Ecto neural progenitor cell (in vitro differentiated cells): ENCODE measurements at places on chromosomes 1 and 21.

- no peak for DNase-seq
These were observed 20.9 kb downstream of the UMODL1 start for GRCh38 chr21:42091899-42092508.

DNA sequence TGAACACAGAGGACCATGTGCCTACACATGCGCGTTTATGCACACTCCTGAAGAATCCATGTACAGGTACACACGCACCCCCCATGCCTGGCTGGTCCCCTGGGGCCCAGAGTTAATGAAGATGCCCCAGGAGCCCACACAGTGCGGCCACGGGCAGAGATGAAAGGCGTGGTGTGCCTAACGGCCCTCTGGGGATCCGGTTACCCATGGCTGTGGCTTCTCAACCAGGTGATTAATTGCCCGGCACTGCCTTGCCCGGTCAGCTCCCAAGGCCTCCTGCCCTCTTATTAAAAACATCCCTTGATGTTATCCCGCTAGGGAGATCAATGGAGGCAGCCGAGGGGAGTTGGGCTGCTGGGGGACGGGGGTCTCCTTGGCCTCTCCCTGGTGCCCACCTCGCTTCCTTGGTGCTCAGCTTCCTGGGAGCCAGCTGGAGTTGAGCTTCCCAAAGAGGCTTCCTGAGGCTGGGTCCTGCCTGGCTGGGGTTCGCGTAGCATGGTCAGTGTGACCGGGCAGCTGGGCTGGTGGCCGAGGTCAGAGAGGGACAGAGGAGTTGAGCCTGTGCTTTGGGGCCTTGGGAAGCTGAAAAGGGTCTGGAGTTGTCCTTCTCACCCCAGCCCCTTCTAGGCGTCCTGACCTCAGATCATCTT, 75.0 kb upstream of the WNT4 start:
- DNase-seq, result no peak

GRCh38 chr21:45456584-45457160, 51.7 kb downstream of the COL18A1 start:
- no peak for DNase-seq

GRCh38 chr1:34166191-34166624, 1.2 kb upstream of the CSMD2 start:
- peak; percentile 79 for DNase-seq

DNA sequence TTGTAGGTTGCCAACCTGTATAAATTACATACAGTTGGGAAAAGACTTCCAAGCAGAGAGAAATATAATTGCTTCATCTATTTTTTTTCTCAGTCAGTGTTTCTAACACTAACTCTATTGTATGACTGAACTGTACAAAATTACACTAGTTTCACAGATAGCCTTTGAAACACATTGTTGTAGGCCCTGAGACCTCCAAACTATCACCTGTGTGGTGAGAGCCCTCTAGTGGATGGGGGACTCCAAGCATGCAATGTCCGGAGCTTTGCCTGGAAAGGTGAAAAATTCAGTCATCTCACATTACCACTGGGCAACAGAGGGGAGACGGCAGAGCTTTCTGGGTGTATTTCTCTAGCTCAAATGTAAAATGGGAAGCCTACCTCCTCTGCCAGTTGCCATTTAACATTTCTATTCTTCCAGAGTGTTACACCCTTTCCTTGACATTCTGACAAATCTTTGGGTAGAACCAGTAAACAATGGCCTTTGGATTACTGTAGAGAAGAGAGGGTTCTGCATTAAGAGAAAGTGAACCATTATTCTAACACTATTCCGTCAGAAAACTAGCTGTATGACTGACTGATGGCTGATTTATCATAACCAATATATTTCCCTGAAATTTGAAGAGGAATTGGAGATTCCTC, 212.2 kb downstream of the LYPLAL1 start:
- DNase-seq, result peak; percentile 51

DNA sequence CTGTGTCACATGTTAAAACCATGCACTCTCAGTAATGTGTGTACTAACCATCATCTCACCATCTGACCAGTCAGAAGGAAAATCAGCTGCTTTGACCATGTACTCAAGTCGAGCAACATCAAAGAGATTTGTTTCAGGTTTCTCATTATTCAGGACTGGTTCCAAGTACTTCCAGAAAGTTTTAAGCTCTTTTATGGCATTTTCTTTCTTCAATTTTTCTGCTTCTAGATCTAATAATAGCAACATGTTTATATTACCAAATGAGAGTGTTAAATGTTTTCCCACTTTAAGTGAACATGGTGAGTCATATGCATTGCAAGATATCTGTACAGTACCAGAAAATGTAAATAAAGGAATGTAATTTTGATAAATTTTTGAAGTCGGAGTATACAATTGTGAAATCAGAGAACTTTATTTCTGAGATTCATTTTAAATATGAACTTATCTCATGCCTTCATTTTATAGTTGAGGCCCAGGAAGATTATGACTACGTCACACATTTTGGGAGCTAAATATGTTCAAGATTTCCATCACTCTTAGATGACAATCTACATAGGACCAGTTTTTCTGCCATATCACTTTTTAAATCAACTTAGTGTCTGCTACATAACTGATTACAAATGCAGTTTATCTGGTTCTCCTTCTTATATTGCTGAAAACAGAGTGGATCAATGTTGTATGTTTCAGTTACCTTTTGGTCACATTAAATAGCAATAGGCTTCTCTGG, 87.2 kb downstream of the SPAG17 start:
- DNase-seq, result no peak

GRCh38 chr21:42539931-42540343, 26.3 kb downstream of the SLC37A1 start:
- DNase-seq, result no peak

DNA sequence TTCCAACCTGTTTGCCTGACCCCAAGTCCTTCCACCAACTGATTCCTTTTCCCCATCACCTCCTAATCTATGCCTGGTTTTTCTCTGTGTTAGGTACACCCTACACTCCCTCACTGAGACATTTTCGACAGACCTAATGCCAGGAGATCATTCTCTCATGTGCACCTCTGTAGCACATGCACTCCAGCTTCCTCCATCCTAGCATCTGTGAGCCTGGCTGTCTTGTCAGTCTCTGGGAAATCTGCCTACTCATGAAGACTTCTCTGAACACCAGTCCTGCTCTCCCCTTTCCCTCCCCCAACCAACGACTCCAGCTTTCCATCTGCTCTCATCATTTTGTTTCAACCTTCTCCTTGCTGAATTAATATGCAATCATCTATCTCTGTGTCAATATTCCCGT, 987 bp downstream of the MED8 start:
- no peak for DNase-seq

DNA sequence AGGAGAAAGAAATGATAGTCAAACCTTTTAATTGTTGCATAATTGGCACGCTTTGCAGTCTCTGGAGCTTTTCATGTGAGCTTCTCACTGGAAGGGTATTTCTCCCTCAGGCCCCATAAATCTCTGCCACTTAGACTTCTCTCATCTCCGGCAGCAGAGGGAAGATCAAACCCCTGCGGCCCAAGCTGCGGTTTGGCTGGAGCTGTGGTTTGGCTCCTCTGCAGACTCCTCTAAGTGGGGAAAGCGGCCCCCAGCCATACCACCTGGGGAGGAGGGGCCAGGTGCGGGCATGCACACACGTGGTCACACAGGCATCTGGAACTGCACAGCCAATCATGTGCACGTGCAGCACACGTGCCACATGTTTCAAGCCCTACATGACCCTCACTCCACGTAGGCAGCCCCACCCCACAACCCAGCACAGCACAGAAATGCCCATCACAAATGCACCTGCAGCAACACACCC, 58.3 kb downstream of the UBE2T start:
- DNase-seq, result no peak

- DNase-seq, result no peak
These were observed 214 bp downstream of the NCAM2 start for GRCh38 chr21:20998456-20998789.

- DNase-seq, result no peak
These were observed 273.1 kb upstream of the SNX7 start for GRCh38 chr1:98388441-98388840.

- no peak for DNase-seq
These were observed 50.1 kb downstream of the COL18A1 start for GRCh38 chr21:45454926-45455673.

DNA sequence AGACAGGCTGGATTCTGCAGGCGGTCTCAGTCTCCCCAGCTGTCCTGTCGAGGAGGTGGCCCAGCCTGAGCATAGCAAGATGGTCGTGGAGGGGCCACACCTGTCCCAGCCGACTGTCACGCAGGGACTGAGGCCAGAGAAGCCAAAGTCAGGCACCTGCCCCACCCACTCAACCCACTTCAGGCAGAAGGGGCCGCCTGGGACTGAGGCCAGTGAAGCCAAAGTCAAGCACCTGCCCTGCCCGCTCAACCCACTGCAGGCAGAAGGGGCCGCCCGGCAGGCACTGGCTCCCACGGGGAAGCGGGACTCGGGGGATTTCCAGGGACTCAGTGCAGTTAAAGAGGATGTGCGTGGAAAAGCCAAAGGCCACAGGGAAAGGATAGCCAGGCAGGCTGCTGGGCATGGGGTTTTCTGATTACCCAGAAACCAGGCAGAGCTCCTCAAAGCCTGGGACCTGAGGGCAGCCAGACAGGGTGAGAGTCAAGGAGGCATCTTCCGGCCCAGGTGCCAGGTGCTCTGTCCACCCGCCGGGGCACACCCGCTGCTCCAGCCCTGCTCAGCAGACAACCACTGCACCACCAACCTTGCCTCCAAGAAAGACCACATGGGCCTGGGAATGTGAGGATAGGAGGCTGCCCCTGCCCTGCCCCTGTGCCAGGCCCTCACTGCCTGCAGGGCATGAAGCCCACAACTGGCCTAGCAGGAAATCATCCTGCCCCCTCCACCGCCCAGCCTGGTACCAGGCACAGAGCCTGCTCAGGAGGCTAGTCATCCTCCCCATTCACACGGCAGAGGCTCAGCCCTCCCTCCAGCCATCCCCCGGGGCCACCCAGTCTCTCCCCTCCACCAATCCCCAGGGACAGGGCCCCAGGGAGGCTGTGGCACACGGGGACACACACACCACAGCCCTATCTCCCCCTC, 41.0 kb downstream of the MEGF6 start:
- DNase-seq, result no peak

DNA sequence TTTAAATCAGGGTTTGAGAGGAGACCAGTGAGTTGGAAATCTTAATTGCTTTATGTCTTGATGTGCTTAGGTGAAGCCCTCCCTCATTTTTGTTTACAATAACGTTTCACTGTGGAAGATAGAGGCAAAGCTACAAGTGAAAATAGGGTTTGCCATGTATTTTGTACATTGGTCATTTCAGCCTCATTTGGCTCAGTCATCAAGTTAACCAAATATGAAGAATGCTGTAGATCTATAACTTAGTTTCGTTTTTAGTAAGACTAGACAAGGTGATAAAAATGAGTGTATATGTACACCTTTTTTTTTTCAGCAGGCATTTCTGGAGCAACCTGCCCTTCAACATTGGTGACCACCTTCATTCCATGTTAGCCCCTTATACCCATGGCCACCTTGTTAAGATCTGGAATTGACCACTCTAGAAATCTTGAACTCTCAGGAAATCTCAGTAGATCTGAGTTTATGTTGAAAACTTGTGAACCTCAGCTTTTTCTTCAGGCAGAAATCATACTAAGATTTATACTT, 2.9 kb downstream of the NFYC start:
- no peak for DNase-seq

DNA sequence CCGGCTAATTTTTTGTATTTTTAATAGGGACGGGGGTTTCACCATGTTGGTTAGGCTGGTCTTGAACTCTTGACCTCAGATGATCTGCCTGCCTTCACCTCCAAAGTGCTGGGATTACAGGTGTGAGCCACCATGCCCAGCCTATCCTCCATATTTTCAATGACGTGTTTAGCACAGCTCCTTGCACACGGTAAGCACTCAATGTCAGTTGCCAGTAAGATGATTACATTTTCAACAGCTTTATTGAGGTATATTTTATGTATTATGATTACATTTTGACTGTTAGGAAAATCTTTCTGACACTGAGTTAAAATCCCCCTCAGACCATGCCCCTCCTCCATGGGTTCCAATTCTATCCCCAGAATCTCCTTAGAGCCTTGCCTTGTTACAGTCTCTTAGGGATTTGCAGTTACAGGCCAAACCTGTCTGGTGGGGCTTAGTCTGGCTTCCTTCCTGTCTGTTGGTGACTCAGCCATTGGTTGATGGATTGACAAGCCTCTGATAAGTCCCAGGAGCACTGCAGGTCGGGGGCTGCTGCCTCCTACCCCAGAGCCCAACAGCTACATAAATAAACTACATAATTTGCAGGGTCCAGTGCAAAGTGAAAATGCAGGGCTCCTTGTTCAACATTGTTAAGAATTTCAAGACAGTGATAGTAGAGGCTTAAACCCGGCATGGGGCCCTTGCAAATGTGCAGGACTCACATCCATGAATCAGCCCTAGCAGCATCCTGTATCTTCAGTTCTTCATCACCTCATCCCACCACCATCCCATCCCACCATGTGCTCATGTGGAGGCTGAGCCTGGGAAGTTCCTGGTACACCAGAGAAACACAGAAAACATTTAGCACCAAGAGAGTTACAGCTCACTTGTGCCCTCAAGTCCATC, 23.4 kb downstream of the COA7 start:
- DNase-seq, result no peak

- no peak for DNase-seq
These were observed 7.3 kb downstream of the TMEM82 start for GRCh38 chr1:15749399-15750291.

DNA sequence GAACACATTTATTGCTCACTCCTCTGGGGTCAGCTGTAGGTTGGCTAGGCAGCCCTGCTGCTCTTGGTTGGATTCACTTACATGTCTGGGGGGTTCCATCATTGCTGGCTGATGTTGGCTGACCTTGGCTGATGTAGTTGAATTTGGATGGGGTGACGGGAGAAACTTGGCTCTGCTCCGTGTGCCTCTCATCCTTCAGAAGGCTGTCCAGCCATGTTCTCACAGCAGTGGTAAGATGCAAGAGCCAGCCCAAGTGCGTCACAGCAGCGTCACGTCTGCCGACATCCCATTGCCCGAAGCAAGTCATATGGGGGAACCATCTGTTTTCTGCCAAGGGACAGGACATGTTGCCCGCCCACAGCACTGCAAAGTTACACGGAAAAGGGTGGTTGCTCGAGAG, 613.5 kb downstream of the MATN1 start:
- DNase-seq, result no peak

DNA sequence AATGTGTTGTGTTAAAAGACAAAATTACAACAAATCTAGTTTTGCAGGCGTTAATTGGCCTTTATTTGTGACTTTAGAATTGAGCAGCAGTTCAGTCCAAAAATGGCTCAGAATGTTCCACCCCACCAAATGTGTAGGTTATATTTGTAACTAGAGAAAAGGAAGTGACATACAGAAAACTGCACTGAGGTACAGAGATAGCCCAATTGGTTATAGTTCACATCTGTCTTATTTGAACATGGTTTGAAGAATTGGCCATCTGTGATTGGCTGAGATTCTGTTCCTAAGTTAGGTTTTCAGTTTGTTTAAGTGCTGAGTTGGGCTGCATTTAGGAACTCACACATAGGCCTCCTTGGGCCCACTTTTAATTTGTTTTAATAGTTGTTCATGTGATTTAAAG, 12.0 kb upstream of the FMO2 start:
- no peak for DNase-seq

- peak; percentile 52 for DNase-seq
These were observed 44.1 kb downstream of the UCK2 start for GRCh38 chr1:165871311-165872067.

GRCh38 chr1:21357161-21357560, 66.9 kb upstream of the ECE1 start:
- no peak for DNase-seq
